GM23248 (cell line): ENCODE measurements at places on chromosomes 11 and 22.

GRCh38 chr11:100152766-100153165, 534.3 kb upstream of the ARHGAP42 start:
- DNase-seq = no peak

- DNase-seq = peak; percentile 96
These were observed 31.0 kb downstream of the MCM5 start for GRCh38 chr22:35430897-35431322.

GRCh38 chr11:84581083-84581482, 1046.1 kb downstream of the DLG2 start:
- no peak for DNase-seq

GRCh38 chr11:27452147-27452546, 20.4 kb downstream of the LGR4 start:
- no peak for DNase-seq

GRCh38 chr22:49983148-49984042, 22.8 kb downstream of the PIM3 start:
- DNase-seq = no peak

- DNase-seq = peak; percentile 78
These were observed 28.6 kb upstream of the OR10G7 start for GRCh38 chr11:124069429-124070401.

DNA sequence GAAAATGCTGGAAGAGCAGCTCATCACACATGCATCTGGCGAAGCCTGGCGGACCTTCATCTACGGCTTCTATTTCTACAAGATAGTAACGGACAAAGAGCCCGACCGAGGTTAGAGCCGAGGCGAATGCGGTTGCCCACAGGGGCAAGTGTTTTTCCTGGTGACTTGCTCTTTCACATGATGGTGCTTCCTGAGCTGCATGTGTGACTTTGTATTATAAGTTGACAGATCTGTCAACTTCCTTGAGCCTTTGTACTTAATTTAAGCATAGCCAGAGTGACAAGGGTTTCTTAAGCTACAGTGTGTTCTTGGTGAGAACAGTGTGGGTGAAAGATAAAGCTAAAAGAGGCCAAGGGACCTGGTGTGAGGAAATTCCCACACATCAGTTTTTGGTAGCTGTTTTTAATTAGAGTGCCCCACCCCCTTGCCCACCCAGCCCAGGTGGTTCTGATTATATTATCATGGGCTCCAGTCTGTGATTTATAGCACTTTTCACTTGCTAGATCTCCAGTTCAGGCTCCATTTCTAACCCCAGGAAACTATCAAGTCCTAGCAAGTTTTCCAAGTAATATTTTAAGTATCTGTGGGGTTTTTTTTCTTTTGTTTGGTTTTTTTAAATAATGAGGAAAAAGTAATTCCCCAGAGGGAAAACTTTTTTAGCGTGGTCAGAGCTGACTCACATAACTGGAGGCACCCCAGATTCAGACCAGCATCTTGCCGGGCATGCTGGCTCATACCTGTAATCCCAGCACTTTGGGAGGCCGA, 68.0 kb upstream of the YWHAH start:
- DNase-seq = peak; percentile 80

DNA sequence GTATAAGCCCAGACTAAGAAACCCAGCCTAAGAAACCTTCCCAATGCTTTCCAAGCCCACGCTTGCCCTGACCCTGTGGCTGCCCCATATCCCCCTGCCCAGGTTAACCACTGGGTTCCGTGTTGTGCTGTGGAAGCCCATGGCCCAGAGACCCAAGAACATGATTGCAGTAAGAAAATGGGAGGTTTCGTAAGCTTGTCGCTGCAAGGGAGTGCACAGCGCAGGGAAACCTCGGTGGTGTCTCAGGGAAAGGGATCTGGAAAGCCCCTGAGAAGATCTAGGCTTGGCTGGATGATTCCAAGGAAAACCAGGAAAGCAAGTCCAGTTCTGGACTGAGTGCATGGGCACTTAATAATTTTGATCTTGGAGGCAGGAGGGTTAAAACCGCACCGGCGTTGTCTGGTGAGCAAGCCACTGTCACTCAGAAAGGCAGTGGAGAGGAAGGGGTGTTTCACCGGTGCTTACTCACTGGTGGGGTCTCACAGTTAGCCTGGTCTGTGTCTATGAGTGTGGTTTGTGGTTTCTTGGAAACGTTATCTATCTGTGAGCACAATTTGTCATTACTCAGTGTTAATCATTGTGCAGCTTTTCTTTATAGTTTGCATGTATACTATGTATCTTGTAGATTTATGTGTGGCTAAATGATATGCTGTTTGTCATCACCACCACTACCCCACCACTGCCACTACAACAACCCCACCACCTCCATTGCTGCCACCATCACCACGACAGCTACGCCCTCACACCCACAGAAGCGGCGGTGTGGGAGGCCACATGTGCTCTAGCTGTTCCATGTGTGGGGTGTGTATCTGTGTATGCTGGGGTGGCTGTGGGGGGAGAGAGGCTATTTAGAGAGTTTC, 53.3 kb upstream of the PRDM11 start:
- peak; percentile 71 for DNase-seq

GRCh38 chr11:84714316-84714780, 912.8 kb downstream of the DLG2 start:
- peak; percentile 60 for DNase-seq

GRCh38 chr11:29448246-29448877, 568.5 kb downstream of the KCNA4 start:
- peak; percentile 65 for DNase-seq

DNA sequence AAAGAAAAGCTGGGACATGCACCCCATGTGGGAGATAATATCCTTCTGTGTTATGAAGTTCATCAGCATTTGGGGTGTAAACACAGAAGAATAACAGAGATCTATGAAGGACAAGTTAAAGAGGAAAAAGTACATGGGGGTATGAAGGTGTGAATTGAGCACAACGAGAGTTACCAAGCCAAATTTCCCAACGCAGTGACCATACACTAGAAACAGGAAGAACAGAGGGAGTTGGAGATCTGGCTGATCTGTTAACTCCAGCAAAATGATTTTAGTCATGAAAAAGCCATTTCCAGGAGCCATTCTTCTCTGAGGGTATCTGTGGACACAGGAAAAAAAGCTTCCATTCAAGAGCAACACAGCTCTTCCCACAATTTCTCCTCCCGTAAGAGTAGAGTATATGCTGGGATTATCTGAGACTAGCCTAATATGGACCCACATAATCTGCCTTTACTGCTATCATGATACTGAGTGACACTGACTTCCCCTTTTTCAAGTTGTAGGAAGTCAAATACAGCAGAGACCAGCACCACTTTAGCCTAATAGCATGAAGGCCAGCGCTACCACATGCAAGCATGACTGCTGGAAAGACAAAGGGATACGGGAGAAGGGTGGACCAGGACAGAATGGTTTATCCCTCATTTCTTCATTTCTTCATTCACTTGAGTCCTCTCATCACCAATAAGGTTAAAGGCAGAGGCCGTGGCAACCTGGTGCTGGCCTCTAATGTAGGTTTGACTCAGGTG, 19.6 kb upstream of the OR8D2 start:
- no peak for DNase-seq

- DNase-seq = no peak
These were observed 10.2 kb downstream of the LGALS12 start for GRCh38 chr11:63516109-63516508.
